ENCODE measurements at places on chromosomes 16 and 17. TPM values are rescaled to one million over a fixed set of nuclear protein-coding genes. Genes with fewer than 3 reads are reported as not detected.

DNA sequence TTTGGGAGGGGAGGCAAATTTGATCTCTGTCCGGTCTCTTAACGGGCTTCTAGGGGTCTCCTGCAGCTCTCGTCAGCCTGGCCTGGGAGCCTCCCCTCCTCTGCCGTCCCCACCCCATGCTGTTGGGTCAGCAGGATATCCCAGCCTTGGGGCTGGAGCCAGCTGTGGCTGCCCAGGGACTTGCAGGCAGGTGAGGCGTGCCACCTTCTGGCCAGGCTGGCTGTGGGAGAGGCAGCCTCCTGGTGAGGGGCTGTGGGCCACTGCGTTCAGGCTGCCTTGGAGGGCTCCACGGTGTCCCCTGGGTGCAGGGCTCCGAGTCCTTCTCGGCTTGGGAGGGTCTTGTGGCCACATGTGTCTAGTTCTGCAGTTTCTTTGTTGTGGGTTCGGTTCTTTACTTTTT is 34.6 kb downstream of the TBCD start:
- no peaks in the 10 kb centered on the region for H3K4me1 ChIP-seq
- H3K27me3 ChIP-seq: no peaks in the 10 kb centered on the region
- no peak for DNase-seq
- H3K36me3 ChIP-seq: no peaks in the 10 kb centered on the region
- no peak overlapping the region for H3K27ac ChIP-seq
- no peak overlapping the region for H3K4me3 ChIP-seq

- H3K27me3 ChIP-seq: no peaks in the 10 kb centered on the region
- no peak overlapping the region for H3K27ac ChIP-seq
- DNase-seq: no peak
- H3K36me3 ChIP-seq: no peaks in the 10 kb centered on the region
Measured at GRCh38 chr16:7325834-7326233, 6.8 kb upstream of the RBFOX1 start.

DNA sequence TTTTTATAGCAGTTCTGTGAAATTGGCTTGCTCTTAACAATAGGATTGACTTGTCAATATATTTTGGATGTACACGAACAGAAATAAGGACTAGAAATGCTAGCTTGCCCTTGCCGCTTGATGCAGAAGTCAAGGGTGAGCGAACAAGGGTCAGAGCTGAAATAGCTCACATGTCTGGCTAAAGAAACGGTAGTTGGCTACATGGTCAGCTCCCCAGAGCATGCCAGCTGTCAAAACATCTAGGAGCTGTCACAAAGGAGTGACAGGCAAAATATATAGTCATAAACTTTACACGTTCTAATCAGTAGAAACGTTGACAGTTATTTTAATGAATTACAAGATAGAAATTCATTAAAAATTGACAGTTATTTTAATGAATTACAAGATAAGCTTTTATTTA is 2.9 kb upstream of the MEIOB start:
- peaks cover 5% of the 10 kb centered on the region for H3K4me1 ChIP-seq
- DNase-seq: no peak
- H3K27me3 ChIP-seq: peaks cover 3% of the 10 kb centered on the region
- H3K4me3 ChIP-seq: no peak overlapping the region

GRCh38 chr17:75410141-75410540 is 4.7 kb upstream of the GRB2 start:
- H3K27me3 ChIP-seq: no peaks in the 10 kb centered on the region
- no peaks in the 10 kb centered on the region for H3K4me1 ChIP-seq
- H3K4me3 ChIP-seq: no peak overlapping the region
- DNase-seq: no peak
- H3K27ac ChIP-seq: no peak overlapping the region

- peak overlapping the region; percentile 90 for H3K4me3 ChIP-seq
- H3K4me1 ChIP-seq: peaks cover 5% of the 10 kb centered on the region
- peak; percentile 43 for DNase-seq
- H3K36me3 ChIP-seq: no peaks in the 10 kb centered on the region
- H3K27ac ChIP-seq: peak overlapping the region; percentile 63
Measured at GRCh38 chr16:27314161-27314723, 468 bp downstream of the IL4R start.

DNA sequence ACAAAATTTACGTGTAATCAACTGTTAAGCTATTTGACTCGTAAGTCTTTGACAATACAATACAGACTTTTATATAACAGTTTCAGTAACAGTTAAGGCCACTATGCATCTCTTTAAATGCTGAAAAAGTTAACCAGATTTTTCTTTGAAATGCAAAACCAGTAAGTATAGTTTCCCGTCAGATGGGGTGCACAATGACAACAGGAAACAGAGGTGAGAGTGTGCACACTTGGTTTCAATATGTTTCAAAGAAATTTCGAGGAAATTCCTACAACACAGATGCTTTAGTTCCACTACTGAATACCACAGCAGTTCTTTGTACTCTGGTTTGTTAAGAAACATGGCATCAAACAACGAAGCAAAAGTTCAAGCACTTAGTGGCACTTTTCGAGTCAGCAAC is 48.4 kb downstream of the RNF157 start:
- no peak overlapping the region for H3K27ac ChIP-seq
- H3K36me3 ChIP-seq: no peaks in the 10 kb centered on the region
- no peak overlapping the region for H3K4me3 ChIP-seq

- no peak for DNase-seq
- H3K4me1 ChIP-seq: no peaks in the 10 kb centered on the region
- no peaks in the 10 kb centered on the region for H3K27me3 ChIP-seq
- H3K27ac ChIP-seq: no peak overlapping the region
Measured at GRCh38 chr16:53457670-53458069, 23.4 kb downstream of the RBL2 start.

GRCh38 chr16:69840975-69841374 is 78.8 kb downstream of the WWP2 start:
- no peaks in the 10 kb centered on the region for H3K4me1 ChIP-seq
- no peak overlapping the region for H3K27ac ChIP-seq
- no peak overlapping the region for H3K4me3 ChIP-seq
- no peaks in the 10 kb centered on the region for H3K27me3 ChIP-seq
- DNase-seq: no peak
- no peaks in the 10 kb centered on the region for H3K36me3 ChIP-seq

DNA sequence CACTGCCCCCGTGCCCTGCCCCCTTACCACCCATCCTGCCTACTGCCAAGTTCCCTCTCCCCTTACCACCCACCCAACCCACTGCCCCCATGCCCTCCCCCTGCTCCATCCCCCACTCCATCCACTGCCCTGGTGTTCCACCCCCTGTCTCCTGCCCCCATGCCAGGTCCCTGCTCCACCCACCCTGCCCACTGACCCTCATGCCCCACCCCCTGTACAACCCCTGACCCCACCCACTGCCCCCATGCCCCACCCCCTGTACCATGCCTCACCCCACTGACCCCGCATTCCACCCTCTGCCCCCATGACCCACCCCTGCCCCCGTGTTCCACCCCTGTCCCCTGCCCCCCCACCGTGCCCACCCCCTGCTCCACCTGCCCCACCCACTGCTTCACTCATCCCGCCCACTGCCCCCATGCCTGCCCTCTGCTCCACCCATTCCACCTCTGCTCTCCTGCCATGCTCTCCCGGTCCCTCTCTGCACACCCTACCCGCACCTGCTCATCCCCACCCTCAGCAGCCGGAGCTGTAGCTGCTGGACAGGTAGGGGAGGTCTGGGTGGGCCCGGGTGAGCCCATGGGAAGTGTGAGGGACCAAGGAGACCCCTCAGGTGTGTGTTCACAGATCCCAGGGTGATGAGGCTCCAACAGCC is 7.4 kb upstream of the FN3KRP start:
- no peaks in the 10 kb centered on the region for H3K27me3 ChIP-seq
- no peaks in the 10 kb centered on the region for H3K36me3 ChIP-seq
- no peak for DNase-seq
- H3K4me1 ChIP-seq: no peaks in the 10 kb centered on the region

- H3K4me3 ChIP-seq: no peak overlapping the region
- no peak for DNase-seq
- H3K27me3 ChIP-seq: no peaks in the 10 kb centered on the region
- no peaks in the 10 kb centered on the region for H3K36me3 ChIP-seq
Measured at GRCh38 chr16:53960954-53961616, 257.1 kb downstream of the FTO start.

DNA sequence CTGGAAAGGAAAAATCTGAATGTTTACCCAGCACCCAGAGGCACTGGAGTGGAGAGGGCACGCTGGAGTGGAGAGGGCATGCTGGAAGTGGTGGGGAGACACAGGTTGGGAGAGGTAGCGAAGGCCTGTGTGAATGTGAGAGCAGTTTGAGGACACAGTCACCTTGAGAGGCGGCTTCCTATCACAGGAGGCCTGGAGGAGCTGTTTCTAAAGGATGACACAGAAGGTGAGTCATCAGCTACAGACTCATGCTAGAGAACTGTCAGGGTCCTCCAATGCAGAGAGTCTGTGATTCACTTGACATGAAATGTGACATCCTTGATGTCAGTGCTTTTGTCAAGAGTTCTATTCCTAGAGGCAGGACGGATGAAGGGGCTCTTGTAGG is 13.8 kb downstream of the CTRL start:
- H3K4me3 ChIP-seq: no peak overlapping the region
- H3K27me3 ChIP-seq: no peaks in the 10 kb centered on the region
- H3K36me3 ChIP-seq: no peaks in the 10 kb centered on the region

- H3K27ac ChIP-seq: no peak overlapping the region
- H3K27me3 ChIP-seq: no peaks in the 10 kb centered on the region
- DNase-seq: no peak
- no peak overlapping the region for H3K4me3 ChIP-seq
Measured at GRCh38 chr16:70768203-70768580, 32.8 kb downstream of the VAC14 start.

Gene CIBAR2
- total RNA-seq: 1.1 TPM

Gene PIRT
- not detected for total RNA-seq

Gene KRTAP4-7
- not detected for total RNA-seq

Gene MYH10
- total RNA-seq: 75.5 TPM

Gene AANAT
- total RNA-seq: not detected
